Muscle of leg (tissue), 16 donors: ENCODE measurements at places on chromosomes 13 and 19. TPM values are rescaled to one million over a fixed set of nuclear protein-coding genes. Genes with fewer than 3 reads are reported as not detected.

Gene KIR2DL3
- total RNA-seq, result not detected

DNA sequence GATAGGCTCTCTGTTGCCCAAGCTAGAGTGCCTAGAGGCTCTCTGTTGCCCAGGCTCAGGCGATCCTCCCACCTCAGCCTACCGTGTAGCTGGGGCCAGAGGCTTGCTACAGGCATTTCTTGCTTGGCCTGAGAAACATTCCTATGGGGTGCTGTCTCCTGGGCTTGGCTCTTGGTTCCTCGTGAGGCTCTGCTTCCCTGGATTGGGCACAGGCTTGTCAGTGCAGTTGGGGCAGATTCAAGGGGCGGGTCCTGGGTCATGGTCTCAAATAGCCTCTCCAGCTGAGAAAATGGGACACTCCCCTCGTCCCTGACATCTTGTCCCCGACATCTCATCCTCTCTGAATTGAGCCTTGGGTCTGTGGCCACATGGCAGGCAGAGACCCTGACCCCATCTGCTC lies 4.9 kb downstream of the TSSK6 start:
- peaks cover 30% of the 10 kb centered on the region for H3K36me3 ChIP-seq
- H3K27me3 ChIP-seq, result peaks cover 9% of the 10 kb centered on the region
- no peak overlapping the region for H3K4me3 ChIP-seq
- DNase-seq, result no peak

DNA sequence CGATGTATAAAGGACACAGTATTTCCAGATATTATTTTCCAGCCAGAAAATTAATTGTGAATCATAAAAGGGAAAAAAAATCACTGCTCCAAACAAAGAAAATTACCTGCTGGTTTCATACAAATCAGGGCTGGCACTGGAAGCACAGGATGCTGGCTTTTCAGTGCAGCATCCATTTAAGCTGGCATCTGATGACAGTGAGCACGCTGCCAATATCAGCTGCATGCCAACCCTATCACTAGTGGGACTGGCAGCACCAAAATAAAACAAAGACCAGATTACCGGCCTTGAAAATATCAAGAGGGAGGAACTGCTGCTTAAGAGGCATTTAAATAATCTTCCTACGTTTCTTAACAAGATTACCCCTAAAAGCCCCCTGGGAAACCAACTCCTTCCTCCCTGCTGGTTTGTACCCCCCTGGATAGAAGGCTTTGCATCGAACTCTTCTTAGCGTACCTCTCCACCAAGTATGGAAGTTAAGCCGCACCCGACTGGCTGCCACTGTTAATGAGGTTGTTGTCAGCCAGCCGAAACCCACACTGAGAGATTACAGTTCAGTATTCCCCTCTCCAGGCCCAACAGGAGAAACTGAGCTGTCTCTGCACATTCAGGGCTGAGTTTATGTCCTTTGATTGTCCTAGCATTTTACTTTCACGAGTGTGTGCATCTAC lies 257.8 kb downstream of the EFNB2 start:
- no peaks in the 10 kb centered on the region for H3K4me1 ChIP-seq
- no peaks in the 10 kb centered on the region for H3K36me3 ChIP-seq
- no peak overlapping the region for H3K4me3 ChIP-seq
- DNase-seq, result no peak
- H3K27ac ChIP-seq, result no peak overlapping the region

Gene MEF2B
- 0.98 TPM for total RNA-seq

DNA sequence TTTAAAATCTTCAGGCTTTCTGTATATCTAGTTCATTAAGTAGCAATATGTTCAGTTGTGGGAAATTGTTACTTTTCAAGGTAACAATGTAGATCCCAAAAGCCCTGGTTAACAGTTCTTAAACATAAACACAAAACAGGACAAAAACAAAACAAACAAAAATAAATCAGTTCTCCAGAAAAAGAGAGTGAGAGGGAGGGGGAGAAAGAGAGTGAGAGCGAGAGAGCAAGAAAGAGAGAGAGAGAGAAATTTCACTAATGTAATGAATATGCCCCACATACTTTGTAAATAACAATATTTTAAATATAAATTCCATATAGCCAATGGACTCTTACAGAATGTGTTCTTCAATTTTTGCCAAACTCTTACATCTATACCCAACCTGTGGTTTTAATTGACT lies 275.5 kb downstream of the GPC6 start:
- no peak overlapping the region for H3K4me3 ChIP-seq
- H3K27me3 ChIP-seq, result no peaks in the 10 kb centered on the region
- no peaks in the 10 kb centered on the region for H3K36me3 ChIP-seq
- no peaks in the 10 kb centered on the region for H3K4me1 ChIP-seq
- no peak overlapping the region for H3K27ac ChIP-seq

DNA sequence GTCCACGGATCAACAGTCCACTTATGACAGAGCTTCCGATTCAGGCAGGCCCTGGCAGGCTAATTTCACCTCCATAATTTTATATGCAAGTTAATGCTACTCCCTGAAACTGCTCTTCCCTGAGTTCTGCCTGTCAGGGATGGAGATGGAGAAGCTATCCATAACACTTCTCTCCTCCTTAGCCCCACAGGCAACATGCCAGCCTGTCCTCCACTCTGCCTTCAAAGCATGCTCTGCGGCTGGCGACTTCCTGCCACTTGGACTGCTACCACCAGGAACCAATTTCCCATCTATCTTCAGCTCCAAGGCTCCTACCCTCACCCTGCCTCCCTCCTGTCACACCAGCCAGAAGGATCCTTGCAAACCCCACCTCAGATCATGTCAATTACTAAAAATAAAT lies 35.4 kb downstream of the GSX1 start:
- DNase-seq, result no peak
- H3K4me3 ChIP-seq, result no peak overlapping the region
- H3K4me1 ChIP-seq, result peaks cover 7% of the 10 kb centered on the region
